ENCODE measurements at places on chromosomes 12 and 14. TPM values are rescaled to one million over a fixed set of nuclear protein-coding genes. Genes with fewer than 3 reads are reported as not detected.
A peak's percentile ranks its signal among the peaks of the same experiment; 100 is the strongest.

DNA sequence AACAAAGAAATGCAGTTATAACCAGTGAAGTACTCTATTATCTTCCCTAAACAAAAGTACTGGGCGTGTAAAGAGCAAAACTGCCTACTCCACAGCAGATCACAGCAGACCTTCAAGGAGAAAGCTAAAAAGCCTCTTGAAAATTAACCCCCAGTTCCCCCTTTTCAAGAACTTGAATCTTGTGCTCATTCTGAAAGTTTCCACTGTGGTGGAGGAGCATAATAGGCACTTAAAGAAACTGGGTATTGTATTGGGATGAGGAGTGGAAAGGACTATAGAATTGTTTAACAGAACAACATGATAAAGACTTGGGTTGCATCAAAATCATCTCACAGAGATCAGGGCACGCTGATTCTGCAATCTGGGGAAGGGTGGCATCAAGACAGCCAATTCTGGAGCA is 51.1 kb downstream of the SLC25A47 start:
- no peak for DNase-seq

- no peak for DNase-seq
Measured at GRCh38 chr14:103028161-103028767, 29.1 kb downstream of the CDC42BPB start.

GRCh38 chr12:52367876-52368275 is 595 bp upstream of the KRT85 start:
- DNase-seq: no peak

DNA sequence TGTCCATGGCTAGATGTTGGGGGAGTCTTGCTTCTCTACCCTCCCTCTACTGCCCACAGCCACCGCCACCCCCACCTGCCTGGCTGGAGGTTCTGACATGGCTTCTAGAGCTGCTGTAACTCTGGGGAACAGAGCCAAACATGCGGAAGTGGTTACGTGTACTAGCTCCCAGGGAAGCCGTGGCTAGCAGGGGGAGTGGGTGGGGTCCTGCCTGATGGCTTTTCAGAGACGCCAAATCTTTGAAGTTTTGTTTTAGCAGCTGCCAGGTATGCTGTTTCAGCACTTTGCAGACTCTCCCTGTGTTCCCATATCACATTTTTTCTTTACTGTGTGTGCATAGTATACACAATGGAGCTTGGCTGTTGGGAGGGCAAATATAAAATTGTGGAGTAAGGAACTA is 150.3 kb downstream of the TGFB3 start:
- DNase-seq: peak; percentile 11

Gene ZNF891
- total RNA-seq: 2.2 TPM

DNA sequence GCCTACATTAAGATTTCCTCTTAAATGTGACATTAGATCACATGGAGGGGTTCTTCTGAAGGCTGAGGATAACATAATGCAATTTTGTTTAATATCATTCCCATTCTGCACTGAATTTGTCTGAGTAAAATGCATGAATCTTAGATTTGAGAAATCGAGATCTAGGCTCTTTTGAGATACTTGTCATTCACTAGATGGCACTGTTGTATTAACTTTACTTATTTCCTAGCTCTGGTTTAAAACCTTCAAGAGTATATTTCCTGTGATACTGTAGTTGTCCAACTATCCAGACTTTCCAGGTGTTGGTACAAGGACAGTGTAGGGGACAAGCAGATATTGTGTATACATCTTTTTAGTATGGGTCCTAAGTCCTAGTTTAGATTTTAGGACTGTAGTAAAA is 91.7 kb upstream of the SEL1L start:
- DNase-seq: no peak
